IMR-90 (cell line): ENCODE measurements at places on chromosomes 6 and 20. TPM values are rescaled to one million over a fixed set of nuclear protein-coding genes. Genes with fewer than 3 reads are reported as not detected.

GRCh38 chr20:63317601-63318291, 24.8 kb downstream of the COL20A1 start:
- DNase-seq = no peak

GRCh38 chr6:107488174-107488874, 1.6 kb upstream of the SOBP start:
- no peak for DNase-seq

Gene DDRGK1
- total RNA-seq = 12.2 and 20.6 TPM in 2 replicates

GRCh38 chr6:154763650-154764049, 30.4 kb downstream of the SCAF8 start:
- peak; percentile 14 for DNase-seq

DNA sequence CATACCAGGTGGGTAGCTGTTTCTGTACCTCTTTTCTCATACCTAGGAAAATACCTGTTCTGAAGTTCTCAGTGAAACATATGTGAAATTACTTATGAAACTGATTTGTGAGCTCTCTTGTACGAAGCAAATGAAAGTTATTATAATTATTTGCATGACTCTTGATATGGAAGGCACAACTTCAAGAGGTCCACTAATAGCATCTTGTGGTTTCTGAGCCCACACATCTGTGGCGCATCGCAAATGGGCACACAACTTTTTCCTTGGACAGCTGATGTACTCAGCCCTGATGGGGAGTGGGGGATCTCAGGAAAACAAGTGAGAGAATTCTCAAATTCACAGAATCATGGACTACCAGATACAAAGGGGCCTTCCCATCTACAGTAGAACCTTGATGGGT, 432.3 kb downstream of the CD83 start:
- DNase-seq = no peak

DNA sequence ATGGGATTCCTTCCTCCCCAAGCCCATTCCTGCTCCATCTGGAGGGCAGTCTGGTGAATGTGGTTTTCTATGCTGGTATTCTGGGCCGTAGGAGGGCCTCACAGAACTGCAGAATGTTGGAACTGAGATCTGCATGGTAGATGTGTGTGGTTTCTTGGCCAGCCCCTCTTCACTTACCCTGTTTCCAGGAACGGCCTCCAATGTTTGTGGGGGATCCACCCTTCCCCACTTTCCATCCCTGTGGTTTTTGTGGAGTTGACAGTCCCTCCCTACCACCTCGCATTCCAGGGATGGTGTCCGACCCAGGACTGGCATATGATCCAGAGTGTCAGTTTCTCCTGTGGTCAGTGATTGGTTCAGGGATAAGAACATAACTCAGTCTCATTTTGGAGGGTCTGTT, 26.7 kb upstream of the TMEM14A start:
- no peak for DNase-seq

- DNase-seq = peak; percentile 51
Observed at GRCh38 chr6:44630125-44631028, 242.9 kb downstream of the CDC5L start.
